Activated T-cell treated with anti-CD3 and anti-CD28 coated beads, Interleukin-2, amount 50 U/mL, for 72 hours (primary cell): ENCODE measurements at places on chromosomes 7 and 10. TPM values are rescaled to one million over a fixed set of nuclear protein-coding genes. Genes with fewer than 3 reads are reported as not detected.
A peak's percentile ranks its signal among the peaks of the same experiment; 100 is the strongest.

PRKAR2B gene
- 1.6 TPM for total RNA-seq

PKD2L1 gene
- total RNA-seq: 0.60 TPM

BTBD16 gene
- total RNA-seq: not detected

DRGX gene
- total RNA-seq: not detected

SDK1 gene
- 6.3 TPM for total RNA-seq

DNA sequence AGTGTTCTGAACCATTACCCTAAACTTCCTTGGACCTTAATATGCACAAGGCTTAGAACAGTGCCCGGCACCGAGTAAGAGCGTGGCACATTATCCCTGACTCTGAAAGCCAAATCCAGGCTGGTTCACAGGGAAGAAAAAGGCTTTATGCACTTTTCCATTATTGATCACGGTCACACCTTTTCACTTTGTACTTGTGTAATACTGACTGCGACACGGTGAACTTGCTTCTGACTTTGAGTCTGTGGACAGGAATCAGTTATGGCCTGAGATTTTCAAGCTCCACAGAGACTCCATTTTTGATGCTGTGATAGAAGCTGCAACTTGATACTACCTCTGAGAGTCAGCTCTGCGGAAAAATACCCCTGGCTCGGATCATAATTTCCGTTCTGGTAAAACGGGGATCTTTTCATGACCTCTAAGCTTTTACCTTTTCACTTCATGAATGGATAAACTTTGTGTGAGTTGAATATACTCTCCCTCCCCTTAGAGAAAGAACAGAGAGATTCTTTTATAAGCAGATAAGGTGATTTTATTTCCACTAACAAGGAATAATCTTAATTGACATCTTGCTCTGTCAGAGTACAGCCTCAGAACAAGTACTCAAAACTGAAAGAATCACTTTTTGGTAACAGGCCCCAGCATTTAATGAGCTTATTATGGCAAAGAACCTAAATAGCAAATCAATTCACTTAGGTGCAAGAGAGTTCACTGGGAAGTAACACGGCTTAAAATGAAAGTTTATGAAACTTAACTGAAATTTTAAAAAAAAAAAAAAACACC is 88.8 kb downstream of the ELMO1 start:
- H3K27me3 ChIP-seq: no peaks in the 10 kb centered on the region
- peaks cover 99% of the 10 kb centered on the region for H3K4me1 ChIP-seq
- H3K4me3 ChIP-seq: peak overlapping the region; percentile 68
- H3K27ac ChIP-seq: peak overlapping the region; percentile 90
- peaks cover 6% of the 10 kb centered on the region for H3K36me3 ChIP-seq

- no peak for DNase-seq
- H3K4me1 ChIP-seq: no peaks in the 10 kb centered on the region
- H3K27ac ChIP-seq: no peak overlapping the region
- no peaks in the 10 kb centered on the region for H3K36me3 ChIP-seq
- H3K4me3 ChIP-seq: no peak overlapping the region
These were observed 60.8 kb downstream of the ZNF438 start for GRCh38 chr10:30970760-30971460.

- no peak overlapping the region for H3K27ac ChIP-seq
- DNase-seq: no peak
- H3K4me3 ChIP-seq: no peak overlapping the region
- H3K27me3 ChIP-seq: no peaks in the 10 kb centered on the region
- no peaks in the 10 kb centered on the region for H3K4me1 ChIP-seq
- H3K36me3 ChIP-seq: no peaks in the 10 kb centered on the region
These were observed 54.9 kb downstream of the AKAP9 start for GRCh38 chr7:91995391-91996105.

GRCh38 chr7:92880212-92881090 is 44.1 kb upstream of the CDK6 start:
- H3K36me3 ChIP-seq: peaks cover 14% of the 10 kb centered on the region
- H3K4me1 ChIP-seq: peaks cover 41% of the 10 kb centered on the region

DNA sequence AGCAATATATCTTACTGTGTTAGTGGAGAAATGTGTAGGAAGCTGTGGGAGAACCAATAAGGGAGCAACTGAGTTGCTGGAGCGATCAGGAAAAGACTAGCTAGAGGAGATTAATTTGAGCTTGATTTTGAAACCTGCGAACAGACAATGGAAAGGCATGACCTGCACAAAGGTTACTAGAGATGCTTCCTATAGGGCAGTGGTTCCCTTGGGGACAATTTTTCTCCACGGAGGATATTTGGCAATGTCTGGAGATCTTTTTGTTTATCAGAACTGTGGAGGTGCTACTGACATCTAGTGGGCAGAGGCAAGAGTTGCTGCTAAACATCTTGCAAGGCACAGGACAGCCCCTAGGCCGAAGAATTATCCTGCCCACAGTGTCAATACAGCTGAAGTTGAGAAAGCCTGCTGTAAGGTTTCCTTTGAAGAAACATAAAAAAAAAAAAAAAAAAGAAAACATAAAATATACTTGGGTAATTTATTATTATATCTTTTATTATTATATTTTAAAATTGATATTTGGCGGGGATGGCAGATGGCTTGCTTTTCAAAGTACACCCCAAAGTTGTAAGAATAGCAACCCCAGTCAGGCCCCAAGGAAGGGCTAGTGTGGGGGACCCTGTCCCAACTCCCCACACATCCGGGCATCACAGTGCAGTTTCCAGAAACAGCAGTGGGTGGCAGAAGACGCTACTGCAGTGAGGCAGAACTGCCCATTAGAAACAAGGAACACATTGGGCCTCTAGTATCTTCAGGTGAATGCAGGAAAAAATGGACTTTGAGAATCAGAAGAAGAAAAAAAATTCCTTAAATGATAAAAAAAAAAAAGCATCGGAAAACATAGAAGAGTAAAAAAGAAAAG is 481.6 kb downstream of the SH2D4B start:
- DNase-seq: no peak
- no peaks in the 10 kb centered on the region for H3K36me3 ChIP-seq
- no peaks in the 10 kb centered on the region for H3K4me1 ChIP-seq
- H3K4me3 ChIP-seq: no peak overlapping the region
- no peaks in the 10 kb centered on the region for H3K27me3 ChIP-seq

DNA sequence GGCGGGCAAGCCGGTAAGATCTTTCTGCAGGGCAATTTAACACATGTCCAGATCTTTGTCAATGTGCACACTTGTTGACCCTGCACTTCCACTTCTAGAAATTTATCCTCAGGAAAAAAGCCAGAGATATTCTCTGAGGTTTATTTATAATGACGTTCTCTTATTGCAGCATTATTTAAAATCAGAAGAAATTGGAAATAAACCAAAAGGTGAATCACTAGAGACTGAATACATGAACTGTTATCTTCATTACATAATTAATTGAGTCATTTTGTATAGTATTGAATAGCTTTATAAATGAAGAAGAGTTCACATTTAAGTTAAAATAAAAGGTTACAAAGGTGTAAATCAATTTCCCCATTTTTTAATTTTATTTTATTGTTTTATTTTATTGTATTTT is 16.3 kb upstream of the SAR1A start:
- peaks cover 3% of the 10 kb centered on the region for H3K4me1 ChIP-seq
- peaks cover 8% of the 10 kb centered on the region for H3K27me3 ChIP-seq
- no peak overlapping the region for H3K4me3 ChIP-seq
- no peak overlapping the region for H3K27ac ChIP-seq

DNA sequence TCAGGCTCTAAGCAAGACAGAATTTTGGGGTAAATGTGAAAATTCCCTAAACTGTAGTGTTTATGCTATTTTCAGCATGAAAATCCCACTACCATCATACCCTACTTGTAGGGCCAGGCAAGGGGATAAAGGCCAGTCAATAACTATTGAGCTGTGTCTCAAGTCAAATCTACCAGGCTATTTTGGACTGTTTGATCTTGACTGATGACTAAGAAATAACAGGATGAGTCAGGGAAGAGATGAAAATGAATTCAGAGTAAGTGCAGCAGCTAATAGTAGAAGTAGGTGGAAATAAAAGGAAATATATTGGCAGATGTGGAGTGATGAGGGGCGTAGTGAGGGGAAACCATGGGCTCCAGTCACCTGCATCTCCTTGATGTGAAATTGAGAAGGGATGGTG is 225.8 kb upstream of the PHYHIPL start:
- DNase-seq: no peak
- no peaks in the 10 kb centered on the region for H3K36me3 ChIP-seq
- no peaks in the 10 kb centered on the region for H3K27me3 ChIP-seq
- H3K4me1 ChIP-seq: no peaks in the 10 kb centered on the region
- H3K27ac ChIP-seq: no peak overlapping the region

GRCh38 chr10:103641326-103641725 is 147.8 kb downstream of the NEURL1 start:
- H3K27me3 ChIP-seq: no peaks in the 10 kb centered on the region
- no peaks in the 10 kb centered on the region for H3K36me3 ChIP-seq
- no peak for DNase-seq
- no peaks in the 10 kb centered on the region for H3K4me1 ChIP-seq

DNA sequence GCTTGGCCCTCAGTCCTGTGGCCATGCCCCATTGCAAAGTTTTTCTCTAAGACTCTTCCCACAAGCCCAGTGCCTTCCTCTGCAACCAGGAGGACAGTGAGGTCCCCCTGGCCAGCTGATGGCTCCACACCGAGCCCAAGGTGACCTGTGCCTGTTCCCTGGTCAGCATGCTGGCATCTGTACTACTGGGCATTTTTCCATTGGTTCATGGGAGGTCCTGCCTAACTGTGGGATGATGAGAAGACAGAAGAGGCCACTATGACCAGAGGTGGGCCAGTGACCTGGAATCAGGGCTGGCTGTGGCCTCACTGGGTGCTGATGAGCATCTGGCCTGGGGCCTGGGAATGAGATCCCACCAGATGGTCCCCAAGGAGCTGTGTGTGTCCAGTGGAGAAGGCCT is 20.2 kb downstream of the CALML3 start:
- H3K4me1 ChIP-seq: no peaks in the 10 kb centered on the region
- H3K36me3 ChIP-seq: peaks cover 1% of the 10 kb centered on the region
- no peak for DNase-seq
- H3K27ac ChIP-seq: no peak overlapping the region

DNA sequence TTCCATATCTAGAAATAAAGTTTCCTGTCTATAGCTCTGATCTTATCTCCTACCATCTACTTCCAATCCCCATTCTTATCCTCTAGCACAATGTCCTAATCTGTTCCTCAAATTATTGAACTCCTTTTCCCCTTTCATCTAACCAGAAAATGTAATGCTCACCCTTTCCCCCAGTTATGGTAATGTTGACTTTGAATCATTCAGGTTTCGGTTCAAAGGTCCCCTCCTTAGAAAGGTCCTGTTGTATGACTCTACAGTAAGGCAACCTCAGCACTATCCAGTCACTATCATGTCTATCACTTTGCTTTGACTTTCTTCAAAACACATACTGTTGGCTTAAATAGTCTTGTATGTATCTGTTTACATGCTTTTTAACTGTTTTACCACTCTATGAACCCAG is 264.2 kb upstream of the PCDH15 start:
- no peaks in the 10 kb centered on the region for H3K4me1 ChIP-seq
- H3K36me3 ChIP-seq: no peaks in the 10 kb centered on the region
- H3K27ac ChIP-seq: no peak overlapping the region
- no peak for DNase-seq

GRCh38 chr10:59285073-59285472 is 77.3 kb downstream of the FAM13C start:
- H3K36me3 ChIP-seq: no peaks in the 10 kb centered on the region
- H3K4me3 ChIP-seq: no peak overlapping the region
- H3K27ac ChIP-seq: no peak overlapping the region
- H3K27me3 ChIP-seq: peaks cover 8% of the 10 kb centered on the region

DNA sequence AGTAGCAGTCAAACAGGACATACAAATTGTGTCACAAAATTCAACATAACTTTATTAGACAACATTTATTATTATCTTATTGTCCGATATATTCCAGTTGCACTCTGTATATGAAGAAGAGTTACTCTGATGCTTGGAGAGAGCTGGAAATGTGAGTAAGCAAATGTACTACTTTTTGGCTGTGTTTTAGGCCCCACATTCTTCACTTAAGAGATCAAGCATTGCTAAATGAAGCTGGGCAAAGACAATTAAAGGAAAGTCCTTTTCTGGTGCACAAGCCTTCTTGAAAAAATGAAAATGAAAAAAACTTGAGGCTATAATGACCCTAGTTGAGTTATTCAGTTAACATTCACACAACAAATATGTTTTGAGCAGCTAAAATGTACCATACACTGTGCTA is 26.1 kb downstream of the MYPN start:
- DNase-seq: no peak
- H3K27ac ChIP-seq: no peak overlapping the region
- H3K27me3 ChIP-seq: no peaks in the 10 kb centered on the region
- H3K4me3 ChIP-seq: no peak overlapping the region
- no peaks in the 10 kb centered on the region for H3K4me1 ChIP-seq

DNA sequence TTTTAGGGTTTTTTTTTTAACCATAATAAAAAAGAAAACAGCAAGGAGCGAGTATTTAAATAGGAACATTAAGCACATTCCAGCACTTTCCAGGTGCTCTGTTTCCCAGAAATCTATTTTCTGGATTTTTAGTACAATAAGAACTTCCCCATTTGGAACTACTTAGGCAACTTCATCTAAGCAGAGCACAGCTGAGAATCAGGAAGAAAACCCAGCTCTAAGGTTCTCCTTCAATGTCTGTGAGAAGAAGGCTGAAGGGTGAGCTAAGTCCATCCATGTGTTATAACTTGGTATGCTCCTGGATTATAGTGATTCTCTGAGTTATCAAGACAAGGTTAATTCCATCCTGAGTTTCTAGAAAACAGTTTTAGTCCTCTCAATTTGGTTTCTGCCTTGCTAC is 181.9 kb downstream of the CYP26A1 start:
- no peak for DNase-seq
- no peaks in the 10 kb centered on the region for H3K4me1 ChIP-seq
- H3K4me3 ChIP-seq: no peak overlapping the region
- no peaks in the 10 kb centered on the region for H3K36me3 ChIP-seq
- H3K27me3 ChIP-seq: no peaks in the 10 kb centered on the region

GRCh38 chr10:31707093-31708039 is 221.3 kb downstream of the ARHGAP12 start:
- H3K4me1 ChIP-seq: peaks cover 26% of the 10 kb centered on the region
- DNase-seq: peak; percentile 62

DNA sequence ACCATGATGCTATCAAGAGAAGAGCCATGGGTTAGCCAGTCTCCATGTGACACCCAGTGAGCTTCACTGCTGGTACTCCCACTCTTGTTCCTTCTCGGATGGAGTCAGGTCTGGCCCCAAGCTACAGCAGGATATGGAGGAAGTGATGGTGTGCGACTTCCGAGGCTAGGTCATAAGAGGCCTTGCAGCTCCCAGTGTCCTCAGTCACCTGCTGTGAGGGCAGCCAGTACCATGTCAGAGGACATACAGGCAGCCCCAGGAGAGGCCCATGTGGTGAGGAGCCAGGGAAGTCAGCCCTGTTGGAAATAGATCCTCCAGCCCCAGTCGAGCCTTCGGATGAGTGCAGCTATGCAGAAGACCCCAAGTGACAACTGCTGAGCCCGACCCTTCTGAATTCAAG is 237.0 kb downstream of the EBF3 start:
- H3K36me3 ChIP-seq: peaks cover 10% of the 10 kb centered on the region
- no peak overlapping the region for H3K27ac ChIP-seq
- H3K4me1 ChIP-seq: no peaks in the 10 kb centered on the region

GRCh38 chr7:7207876-7208275 is 25.5 kb downstream of the C1GALT1 start:
- H3K27me3 ChIP-seq: no peaks in the 10 kb centered on the region
- H3K4me3 ChIP-seq: no peak overlapping the region
- H3K27ac ChIP-seq: peak overlapping the region; percentile 51

- no peaks in the 10 kb centered on the region for H3K36me3 ChIP-seq
- no peak for DNase-seq
- H3K27ac ChIP-seq: no peak overlapping the region
- H3K4me3 ChIP-seq: no peak overlapping the region
- H3K27me3 ChIP-seq: no peaks in the 10 kb centered on the region
- H3K4me1 ChIP-seq: no peaks in the 10 kb centered on the region
These were observed 148.8 kb downstream of the CHN2 start for GRCh38 chr7:29343399-29343798.

- no peak overlapping the region for H3K27ac ChIP-seq
- H3K4me3 ChIP-seq: no peak overlapping the region
- no peaks in the 10 kb centered on the region for H3K27me3 ChIP-seq
- peaks cover 10% of the 10 kb centered on the region for H3K36me3 ChIP-seq
- peak; percentile 48 for DNase-seq
- H3K4me1 ChIP-seq: peaks cover 29% of the 10 kb centered on the region
These were observed 48.6 kb upstream of the PPIF start for GRCh38 chr10:79298403-79299244.
